ENCODE measurements at places on chromosomes 7 and 10.

DNA sequence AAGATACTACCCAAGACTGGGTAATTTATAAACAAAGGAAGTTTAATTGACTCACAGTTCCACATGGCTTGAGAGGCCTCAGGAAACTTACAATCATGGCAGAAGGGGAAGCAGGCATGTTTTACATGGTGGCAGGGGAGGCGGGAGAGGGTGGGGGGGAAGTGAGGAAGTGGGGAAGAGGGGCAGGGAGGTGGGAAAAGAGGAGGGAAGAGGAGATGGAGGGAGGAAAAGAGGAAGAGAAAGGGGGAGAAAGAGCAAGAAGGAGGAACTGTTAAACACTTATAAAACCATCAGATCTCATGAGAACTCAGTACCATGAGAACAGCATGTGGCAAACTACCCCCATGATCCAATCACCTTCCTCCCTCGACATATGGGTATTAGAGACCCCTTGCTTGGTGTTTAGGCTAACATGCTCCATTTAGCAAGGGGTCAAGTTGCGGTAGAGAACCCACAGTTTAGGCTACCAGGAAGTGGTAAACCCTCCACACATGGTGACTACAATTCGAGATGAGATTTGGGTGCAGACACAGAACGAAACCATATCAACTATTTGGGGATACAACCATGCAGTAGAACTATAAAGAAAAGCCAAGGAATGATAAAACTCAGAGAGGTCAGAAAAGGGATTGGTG, 3.5 kb upstream of the LMBR1 start:
- no peak for DNase-seq

DNA sequence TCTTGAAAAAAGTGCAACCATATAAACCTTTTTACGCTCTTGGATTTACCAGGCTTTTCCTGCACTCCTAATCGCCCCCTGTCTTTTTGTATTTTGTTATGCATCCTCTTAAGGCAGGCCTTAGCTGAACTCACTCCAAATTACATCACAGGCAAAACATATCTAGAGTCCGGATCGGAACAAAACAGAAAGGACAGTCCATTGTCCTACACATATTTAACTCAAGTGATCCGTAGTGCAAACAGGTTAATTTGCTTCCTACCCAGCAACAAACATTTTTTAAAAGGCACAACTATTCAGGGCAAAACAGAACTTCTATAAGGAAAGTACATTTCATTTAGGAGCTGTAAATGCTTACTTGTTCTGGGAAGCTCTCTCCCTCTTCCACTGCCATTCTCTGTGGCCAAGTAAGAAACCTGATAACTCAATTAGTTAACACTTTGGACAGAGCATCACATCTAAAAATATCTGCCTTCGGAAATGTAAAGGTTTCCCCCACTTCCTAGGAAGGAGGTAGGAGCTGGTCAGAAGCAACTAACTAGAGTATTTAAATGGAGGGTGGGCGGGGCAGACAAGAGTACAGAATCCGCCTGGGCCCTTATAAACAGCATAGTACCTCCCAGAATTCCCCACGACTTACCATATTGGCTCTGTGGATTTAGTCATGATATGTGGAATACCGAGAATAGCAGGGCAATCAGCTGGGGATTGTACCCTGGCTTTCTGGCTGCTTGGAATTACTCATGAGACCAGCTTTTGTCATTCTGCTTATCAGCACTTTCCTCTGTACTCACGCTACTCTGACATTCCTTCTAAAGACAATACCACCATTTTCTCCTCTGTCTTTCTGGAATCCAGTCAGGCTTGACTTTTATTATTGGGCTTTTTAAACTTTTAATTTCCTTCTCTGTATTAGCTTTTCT, 89.5 kb downstream of the ANK3 start:
- DNase-seq, result no peak

GRCh38 chr10:56763090-56763489, 402.0 kb upstream of the ZWINT start:
- no peak for DNase-seq

DNA sequence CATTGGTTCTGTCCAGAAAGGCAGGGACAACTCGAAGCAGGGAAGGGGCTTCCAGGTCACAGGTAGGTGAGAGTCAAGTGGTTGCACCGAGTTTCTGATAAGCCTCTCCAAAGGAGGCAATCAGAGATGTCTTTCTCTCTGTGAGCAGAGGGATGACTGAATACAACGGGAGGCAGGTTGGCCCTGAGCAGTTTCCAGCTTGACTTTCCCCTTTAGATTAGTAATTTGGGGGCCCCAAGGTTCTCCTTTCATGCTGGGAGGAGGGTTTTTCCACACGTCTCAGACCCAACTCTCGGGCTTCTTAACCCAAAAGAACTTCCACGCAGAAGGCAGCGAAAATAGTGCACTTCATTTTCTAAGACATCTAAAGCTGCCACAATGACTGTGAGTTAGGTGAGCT, 189.6 kb downstream of the MGMT start:
- DNase-seq, result no peak

GRCh38 chr10:103892181-103892580, 25.8 kb downstream of the STN1 start:
- DNase-seq, result no peak

GRCh38 chr10:48187713-48188485, 86.6 kb downstream of the FRMPD2 start:
- DNase-seq, result no peak
